Fibroblast of skin of left quadriceps (primary cell): ENCODE measurements at places on chromosomes 11 and 22.

GRCh38 chr11:93330446-93330984 is at the start of gene DEUP1:
DEUP1 (plus strand) TSS chr11:93330742; CDS start chr11:93332260, 1,518 bp downstream.
- DNase-seq: peak; percentile 4

- DNase-seq: no peak
Measured at GRCh38 chr22:50035131-50035881, 22.7 kb upstream of the IL17REL start.

- no peak for DNase-seq
Measured at GRCh38 chr11:45576461-45577215, 88.8 kb downstream of the CHST1 start.

GRCh38 chr11:64134963-64135362 is 30.9 kb downstream of the MACROD1 start:
- no peak for DNase-seq

GRCh38 chr11:93208663-93209270 is 11.0 kb upstream of the SLC36A4 start:
- DNase-seq: no peak

- DNase-seq: peak; percentile 59
Measured at GRCh38 chr22:42990131-42990838, 24.7 kb downstream of the PACSIN2 start.
